ENCODE measurements at places on chromosomes 3 and 15. TPM values are rescaled to one million over a fixed set of nuclear protein-coding genes. Genes with fewer than 3 reads are reported as not detected.

CRYGS gene
- 0.65 TPM for total RNA-seq

LMAN1L gene
- not detected for total RNA-seq

C3orf62 gene
- total RNA-seq: 1.4 TPM

PGBD4 gene
- total RNA-seq: 1.4 TPM

RARRES1 gene
- 1.1 TPM for total RNA-seq

C3orf80 gene
- not detected for total RNA-seq

BRPF1 gene
- 16.9 TPM for total RNA-seq

Data from epithelial cell of umbilical artery (primary cell).